Chondrocyte (in vitro differentiated cells): ENCODE measurements at places on chromosomes 3 and 15. TPM values are rescaled to one million over a fixed set of nuclear protein-coding genes. Genes with fewer than 3 reads are reported as not detected.

DNA sequence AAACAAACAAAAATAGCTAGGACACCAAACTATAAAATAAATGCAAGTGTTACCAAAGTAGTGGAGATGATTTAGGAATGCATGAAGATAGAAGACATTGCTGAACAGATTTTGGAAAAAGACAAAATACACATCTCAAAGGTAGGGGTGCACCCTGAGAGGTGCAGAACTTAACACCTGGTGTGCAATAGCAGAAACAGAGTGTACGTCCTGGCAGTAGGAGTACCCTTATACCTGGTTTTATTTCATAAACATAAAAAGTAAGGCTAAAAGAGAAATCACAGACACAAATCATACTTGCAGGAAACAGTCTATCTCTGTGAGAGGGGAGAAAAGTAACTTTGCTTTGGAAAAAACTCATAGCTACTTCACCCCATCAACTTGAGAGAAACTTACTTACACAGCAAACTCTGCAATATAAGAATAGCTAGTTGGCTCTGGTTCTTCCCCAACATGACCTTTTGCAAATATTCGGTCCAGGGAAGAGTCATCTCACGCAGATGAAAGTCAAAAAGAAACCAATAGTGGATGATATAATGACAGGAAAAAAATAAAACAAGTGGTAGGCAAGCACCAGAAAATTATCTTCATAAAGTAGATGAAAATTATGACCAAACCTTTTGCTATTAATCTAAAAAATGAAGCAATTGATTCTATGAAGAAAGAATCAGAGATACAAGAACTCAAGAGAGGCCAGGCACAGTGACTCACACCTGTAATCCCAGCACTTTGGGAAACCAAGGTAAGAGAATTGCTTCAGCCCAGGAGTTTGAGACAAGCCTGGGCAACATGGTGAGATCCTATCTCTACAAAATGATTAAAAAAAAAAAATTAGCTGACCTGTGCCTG lies 108.9 kb upstream of the BNIP2 start:
- no peak overlapping the region for H3K27ac ChIP-seq
- H3K4me1 ChIP-seq = no peaks in the 10 kb centered on the region
- H3K27me3 ChIP-seq = peaks cover 42% of the 10 kb centered on the region
- no peak overlapping the region for H3K4me3 ChIP-seq

The VIPR1 gene
- total RNA-seq = 5.8 to 17.0 TPM (median 6.1 TPM) in 3 replicates

DNA sequence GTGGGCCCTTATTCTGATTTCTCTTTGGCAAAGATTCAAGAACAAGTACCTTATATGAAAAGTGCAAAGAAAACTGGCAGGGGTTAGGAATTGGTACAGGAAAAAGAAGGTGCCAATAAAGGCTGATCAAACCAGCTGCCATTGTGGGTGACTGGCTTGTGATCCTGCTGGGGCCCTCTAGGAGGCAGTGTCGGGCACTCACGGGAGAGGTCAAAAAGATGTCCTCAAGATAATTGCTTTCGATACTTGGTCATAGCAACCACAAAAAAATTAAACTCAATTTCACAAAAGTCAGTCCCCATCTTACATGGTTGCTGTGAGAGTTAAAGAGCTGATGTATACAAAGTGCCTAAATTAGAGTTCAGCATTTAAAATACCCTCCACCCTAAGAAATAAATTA lies 31.0 kb upstream of the CAV3 start:
- H3K4me1 ChIP-seq = no peaks in the 10 kb centered on the region
- no peak overlapping the region for H3K4me3 ChIP-seq
- no peak overlapping the region for H3K27ac ChIP-seq
- no peaks in the 10 kb centered on the region for H3K27me3 ChIP-seq
- H3K36me3 ChIP-seq = peaks cover 3% of the 10 kb centered on the region

GRCh38 chr3:30248423-30248822 lies 358.0 kb upstream of the TGFBR2 start:
- no peak overlapping the region for H3K4me3 ChIP-seq
- no peak for DNase-seq
- H3K27ac ChIP-seq = no peak overlapping the region
- H3K36me3 ChIP-seq = no peaks in the 10 kb centered on the region

The TMED3 gene
- total RNA-seq = 136 to 182 TPM (median 174 TPM) in 3 replicates

DNA sequence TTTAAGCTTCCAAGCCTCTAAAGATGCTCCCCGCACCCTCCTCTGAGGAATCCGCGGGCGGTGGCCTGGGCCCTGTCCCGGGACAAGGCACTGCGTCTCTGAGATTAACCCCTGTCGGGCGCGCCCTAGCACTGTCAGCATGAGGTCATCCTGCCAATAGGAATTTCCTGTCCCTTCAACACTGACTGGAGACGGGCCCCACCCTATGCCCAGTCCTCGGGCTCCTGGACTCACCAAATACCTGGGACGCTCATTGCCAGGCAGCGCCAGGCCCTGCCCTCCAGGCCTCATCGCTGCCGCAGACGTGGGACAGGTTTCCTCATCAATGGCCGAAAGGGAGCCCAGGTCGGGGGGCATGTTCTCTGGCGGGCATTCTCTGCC lies 67.6 kb upstream of the SH3GL3 start:
- H3K36me3 ChIP-seq = no peaks in the 10 kb centered on the region
- H3K4me3 ChIP-seq = no peak overlapping the region
- DNase-seq = no peak
- H3K4me1 ChIP-seq = peaks cover 7% of the 10 kb centered on the region
- peaks cover 4% of the 10 kb centered on the region for H3K27me3 ChIP-seq
- no peak overlapping the region for H3K27ac ChIP-seq
